ENCODE measurements at places on chromosomes 4 and X. TPM values are rescaled to one million over a fixed set of nuclear protein-coding genes. Genes with fewer than 3 reads are reported as not detected.

The POU4F2 gene
- total RNA-seq = not detected

The IQSEC2 gene
- total RNA-seq = 81.6 TPM

The ABCG2 gene
- total RNA-seq = 10.6 TPM

The PNMA6A gene
- 7.1 TPM for total RNA-seq

The TMEM35A gene
- total RNA-seq = 5.8 TPM

The CHRDL1 gene
- total RNA-seq = 12.8 TPM

The GNRHR gene
- total RNA-seq = not detected

The CT45A10 gene
- not detected for total RNA-seq

The STPG2 gene
- not detected for total RNA-seq

The SUPT20HL2 gene
- total RNA-seq = not detected

The SPANXN3 gene
- not detected for total RNA-seq

The MRPL1 gene
- 29.2 TPM for total RNA-seq

The TMSB15B gene
- total RNA-seq = 6.8 TPM

The BGN gene
- total RNA-seq = 0.23 TPM

The XAGE1B gene
- total RNA-seq = not detected

The SMR3B gene
- not detected for total RNA-seq

The F8 gene
- 1.8 TPM for total RNA-seq

The LDOC1 gene
- total RNA-seq = 12.4 TPM

The MRFAP1L1 gene
- 61.6 TPM for total RNA-seq

The CDS1 gene
- 20.3 TPM for total RNA-seq

The CSN1S1 gene
- not detected for total RNA-seq

The VCX3B gene
- not detected for total RNA-seq

The TMPRSS11B gene
- not detected for total RNA-seq

All from GM23338 (cell line).